ENCODE measurements at places on chromosomes 12 and 14. TPM values are rescaled to one million over a fixed set of nuclear protein-coding genes. Genes with fewer than 3 reads are reported as not detected.

Gene SERPINA12
- total RNA-seq, result not detected

GRCh38 chr14:77039285-77040058 lies 11.0 kb upstream of the IRF2BPL start:
- no peak for DNase-seq

DNA sequence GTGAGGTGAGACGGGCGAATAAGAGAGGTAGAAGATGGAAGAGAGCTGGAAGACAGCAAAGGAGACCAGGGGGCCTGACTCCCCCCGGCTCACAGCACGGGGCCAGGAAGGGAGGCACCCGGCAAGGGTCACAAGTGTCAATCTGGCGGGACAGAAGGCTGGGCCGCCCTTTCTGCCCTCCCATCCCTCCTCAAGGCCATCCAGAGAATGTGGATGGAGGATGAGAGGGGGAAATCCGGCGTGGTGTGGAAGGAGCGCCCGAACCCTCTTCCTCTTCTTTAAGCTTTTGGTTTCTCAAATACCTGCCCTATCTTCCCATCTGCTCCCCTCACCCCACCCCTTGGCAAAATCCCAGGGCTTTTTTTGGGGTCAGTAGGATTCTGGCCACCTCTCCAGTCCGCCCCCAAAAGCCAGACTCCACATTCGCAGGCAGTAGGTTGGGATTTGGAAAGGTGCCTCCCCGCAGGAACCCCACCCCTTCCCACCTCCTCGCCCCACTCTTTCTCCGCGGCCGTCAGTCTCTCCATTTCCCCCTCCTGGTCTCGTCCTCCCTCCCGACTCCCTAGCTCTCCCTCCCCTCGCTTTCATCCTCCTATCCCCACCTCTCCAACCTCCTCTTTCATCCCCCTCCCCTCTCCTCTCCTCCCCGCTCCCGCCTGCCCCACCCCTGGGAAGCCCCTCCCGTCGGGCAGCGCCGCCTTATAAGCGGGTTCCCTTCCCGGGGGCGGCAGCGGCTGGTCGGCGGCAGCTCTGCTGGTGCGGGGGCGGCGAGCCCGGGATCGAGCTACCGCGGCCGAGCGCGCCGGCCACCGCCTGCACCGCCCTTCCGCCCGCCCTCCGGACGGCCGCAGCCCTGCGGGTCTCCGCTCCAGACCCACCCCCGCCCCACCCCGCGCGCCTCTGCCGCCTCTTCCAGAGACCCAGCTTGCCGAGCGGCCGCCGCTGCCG lies at the start of gene PTMS:
TSS of gene PTMS (plus strand) at position 730 of the 948 bp plus-strand sequence. CDS start 343 bp downstream, outside the sequence.
- peak; percentile 85 for DNase-seq

DNA sequence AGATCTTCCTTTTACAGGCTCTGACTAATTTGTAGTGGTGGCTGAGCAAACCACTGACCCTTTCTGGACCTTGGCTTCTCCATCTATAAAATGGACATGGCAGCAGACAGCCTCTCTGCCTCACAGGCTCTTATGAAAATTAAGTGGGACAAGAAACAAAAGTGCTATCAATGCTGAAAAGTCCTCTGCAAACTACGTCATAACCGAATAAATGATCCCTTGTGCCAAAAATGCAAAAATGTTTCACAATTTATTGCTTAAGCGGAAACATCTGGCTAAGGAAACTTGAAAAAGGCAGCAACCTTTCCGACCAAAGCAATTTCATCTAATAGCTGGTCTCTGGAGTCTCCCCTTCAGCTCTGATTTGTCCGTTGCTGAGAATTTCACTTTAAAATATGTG lies 108.5 kb upstream of the PLXNC1 start:
- no peak for DNase-seq

GRCh38 chr12:123683964-123684363 lies 13.1 kb downstream of the TCTN2 start:
- no peak for DNase-seq

DNA sequence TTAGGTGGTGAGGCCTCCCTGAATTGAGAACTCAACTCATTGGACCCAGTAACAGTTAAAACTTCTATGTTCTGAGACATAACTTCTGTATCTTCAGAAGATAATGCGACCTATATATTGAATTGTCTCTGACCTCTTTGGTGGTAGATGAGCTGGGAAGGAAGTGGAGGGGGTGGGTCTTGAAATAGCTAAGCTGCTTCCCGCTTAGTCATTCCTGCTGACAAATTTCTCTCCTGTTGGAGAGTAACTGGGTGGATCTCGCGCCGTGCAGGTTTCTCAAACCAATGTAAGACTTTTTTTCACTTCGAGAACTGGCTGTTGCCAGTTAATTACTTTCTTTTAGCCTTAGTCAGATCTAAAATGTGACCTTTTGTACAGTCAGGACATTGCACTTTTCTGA lies 100.8 kb downstream of the PPHLN1 start:
- no peak for DNase-seq

DNA sequence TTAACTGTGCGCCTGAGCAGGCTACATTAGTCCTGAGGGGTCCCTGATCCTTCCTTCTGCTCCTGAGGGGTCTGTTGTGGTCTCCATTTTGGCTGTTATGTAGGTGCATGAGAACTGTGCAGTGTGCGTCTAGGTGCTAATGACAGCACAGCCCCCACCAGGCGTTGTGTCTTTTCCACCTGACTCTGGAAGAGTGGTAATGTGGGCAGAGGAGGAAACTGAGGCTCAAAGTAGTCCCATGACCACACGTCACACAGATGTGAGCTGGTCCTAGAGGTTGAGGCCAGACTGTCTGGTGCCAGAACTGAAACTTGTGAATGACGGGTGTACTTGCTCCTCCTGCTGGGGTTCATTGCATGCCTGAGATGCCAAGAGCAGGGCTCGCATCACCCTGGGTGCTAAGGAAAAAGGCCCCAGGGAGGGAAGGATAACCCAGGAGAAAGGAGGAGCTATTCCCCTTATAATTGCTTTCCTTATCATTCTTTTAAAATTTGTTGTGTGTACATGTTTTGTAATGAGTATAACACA lies 111.8 kb downstream of the SLC25A47 start:
- DNase-seq, result no peak

Measured in heart right ventricle (tissue), 16 donors.